ENCODE measurements at places on chromosomes 4 and X.

GRCh38 chrX:136781180-136781797 is 557 bp upstream of the ARHGEF6 start:
- no peak for DNase-seq

GRCh38 chr4:138097912-138098600 is 144.1 kb downstream of the SLC7A11 start:
- no peak for DNase-seq

DNA sequence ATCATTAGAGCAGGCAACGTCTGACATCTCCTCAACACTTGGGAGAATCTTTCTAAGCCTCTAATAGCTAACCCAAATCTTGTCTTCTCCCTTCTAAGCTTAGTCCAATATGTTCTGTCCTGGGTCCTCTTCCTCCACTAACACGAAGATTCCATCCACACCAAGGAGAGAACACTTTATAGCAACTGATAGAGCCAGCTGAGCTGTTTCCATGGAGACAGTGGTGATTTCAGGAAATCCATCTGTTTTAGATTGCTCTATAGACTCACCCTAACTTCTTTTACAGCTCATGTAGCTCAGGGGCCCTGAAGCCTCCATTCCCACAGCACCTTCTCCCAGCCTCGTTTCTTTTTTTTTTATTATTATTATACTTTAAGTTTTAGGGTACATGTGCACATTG is 37.4 kb downstream of the SCD5 start:
- no peak for DNase-seq

DNA sequence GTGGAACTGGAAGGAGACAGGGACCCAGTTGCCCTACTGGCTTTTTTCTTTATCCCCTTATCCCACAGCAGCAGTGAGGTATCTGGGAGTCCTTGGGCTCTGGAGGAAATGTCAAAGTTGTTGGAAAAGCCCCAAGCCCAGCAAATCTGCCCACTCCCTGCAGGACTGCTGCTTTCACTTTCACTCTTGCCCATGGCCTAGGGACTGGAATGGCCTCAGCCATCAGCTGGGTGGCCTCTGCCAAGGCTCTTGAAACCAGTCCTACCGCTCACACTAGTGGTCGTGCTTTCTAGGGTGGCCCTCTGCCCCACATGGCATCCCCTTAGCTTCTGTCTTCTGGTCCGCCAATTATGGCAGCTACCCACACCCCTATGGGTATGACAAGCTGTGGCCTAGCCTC is 9.7 kb upstream of the RHOXF1 start:
- DNase-seq, result no peak

- DNase-seq, result no peak
These were observed 645 bp upstream of the RAB28 start for GRCh38 chr4:13484749-13485221.

Data from esophagus muscularis mucosa (tissue), 4 donors.